ENCODE measurements at places on chromosomes 6 and 20. TPM values are rescaled to one million over a fixed set of nuclear protein-coding genes. Genes with fewer than 3 reads are reported as not detected.

RNF182 gene
- 26.5 TPM for total RNA-seq

KIF25 gene
- total RNA-seq: not detected

CCN6 gene
- total RNA-seq: not detected

ZNF391 gene
- total RNA-seq: 6.6 TPM

GRCh38 chr20:14470977-14471661 lies 133.7 kb upstream of the FLRT3 start:
- DNase-seq: no peak

DNA sequence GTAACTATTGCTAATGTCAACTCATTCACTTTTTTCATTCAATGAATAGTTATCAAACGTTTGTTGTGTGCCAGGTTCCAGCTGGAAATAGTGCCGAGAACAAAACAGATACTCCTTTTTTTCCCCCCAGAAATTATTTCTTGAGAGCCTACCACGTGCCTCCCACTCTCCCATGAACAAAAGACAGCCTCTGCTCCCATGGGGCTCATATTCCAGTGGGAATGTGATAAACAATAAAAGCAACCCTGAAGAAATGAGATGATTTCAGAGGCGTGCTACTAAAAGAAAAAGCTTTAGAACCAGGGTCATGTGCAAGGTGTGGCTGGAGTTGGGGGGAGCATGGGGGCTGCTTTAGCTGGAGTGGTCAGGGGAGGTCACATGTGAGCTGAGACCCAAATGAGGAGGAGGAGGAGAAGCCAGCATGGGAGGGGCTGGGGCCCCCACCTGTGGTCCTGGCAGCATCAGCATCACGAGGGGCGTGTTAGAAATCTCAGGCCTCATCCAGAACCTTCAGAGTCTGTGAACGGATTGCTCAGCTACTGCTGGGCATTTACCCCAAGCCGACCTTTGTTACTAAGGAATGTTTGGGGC lies 157.4 kb downstream of the EYA2 start:
- no peak for DNase-seq

DNA sequence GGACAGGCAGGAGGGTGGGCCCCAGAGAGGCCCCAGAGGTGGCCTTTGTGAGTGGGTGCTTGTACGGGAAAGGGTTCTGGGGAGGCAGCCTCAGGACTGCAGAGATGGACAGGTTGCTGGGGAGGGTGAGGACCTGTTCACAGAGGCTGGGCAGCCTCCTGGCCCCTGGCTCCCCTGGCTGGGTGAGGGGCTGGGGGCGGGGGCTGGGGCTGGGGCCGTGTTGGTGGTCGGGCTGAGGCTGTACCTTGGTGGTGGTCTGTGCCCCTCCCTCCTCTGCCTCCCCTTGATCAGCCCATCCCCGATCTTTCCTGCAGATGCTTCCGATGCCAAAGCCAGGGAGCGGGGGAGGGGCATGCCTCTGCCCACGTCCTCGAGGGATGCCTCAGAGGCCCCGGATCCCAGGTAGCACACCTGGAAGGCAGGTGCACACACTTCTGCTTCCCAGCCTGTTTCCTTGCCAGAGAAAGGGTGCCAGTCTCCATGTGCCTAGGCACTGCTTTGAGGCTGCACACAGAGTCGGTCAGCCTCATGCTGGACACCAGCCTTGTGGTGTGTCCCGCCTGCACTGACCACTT lies 4.8 kb downstream of the TCEA2 start:
- no peak for DNase-seq

- no peak for DNase-seq
These were observed 9.6 kb upstream of the KCNQ2 start for GRCh38 chr20:63482021-63482587.

GRCh38 chr20:50918403-50918802 lies 12.8 kb downstream of the ADNP start:
- DNase-seq: no peak

DNA sequence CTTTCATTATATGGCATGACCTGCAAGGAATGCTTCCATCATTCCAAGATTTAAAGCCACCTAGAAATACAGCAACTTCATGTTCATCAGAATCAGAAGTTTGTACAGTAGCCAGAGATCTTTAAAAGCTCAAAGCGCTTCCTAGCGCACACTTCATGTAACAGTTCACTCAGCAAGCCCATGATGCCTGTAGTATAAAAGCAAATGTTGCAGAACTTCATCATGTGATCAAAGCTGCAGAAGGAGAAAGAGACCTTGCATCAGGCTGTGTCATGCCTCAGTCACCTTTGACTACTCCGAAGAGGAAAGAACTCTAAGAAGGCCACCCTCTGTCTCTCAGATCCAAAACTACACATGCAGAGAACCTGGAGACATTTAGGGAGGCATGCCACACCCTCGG lies 78.5 kb downstream of the AGPAT4 start:
- no peak for DNase-seq
